Stimulated activated CD4-positive, alpha-beta T cell treated with anti-CD3 and anti-CD28 coated beads, Interleukin-12 subunit alpha, Interleukin-12 subunit beta, amount 100 ng/mL, for 4 hours (primary cell): ENCODE measurements at places on chromosomes 1 and 21.

GRCh38 chr1:156998840-156999500 is 46.6 kb downstream of the ARHGEF11 start:
- DNase-seq: no peak

GRCh38 chr1:31787261-31787660 is 23.1 kb upstream of the ADGRB2 start:
- no peak for DNase-seq

GRCh38 chr21:24785033-24785432 is 822.2 kb downstream of the MRPL39 start:
- DNase-seq: no peak

- no peak for DNase-seq
Observed at GRCh38 chr1:167412920-167413319, 105.4 kb downstream of the CD247 start.

DNA sequence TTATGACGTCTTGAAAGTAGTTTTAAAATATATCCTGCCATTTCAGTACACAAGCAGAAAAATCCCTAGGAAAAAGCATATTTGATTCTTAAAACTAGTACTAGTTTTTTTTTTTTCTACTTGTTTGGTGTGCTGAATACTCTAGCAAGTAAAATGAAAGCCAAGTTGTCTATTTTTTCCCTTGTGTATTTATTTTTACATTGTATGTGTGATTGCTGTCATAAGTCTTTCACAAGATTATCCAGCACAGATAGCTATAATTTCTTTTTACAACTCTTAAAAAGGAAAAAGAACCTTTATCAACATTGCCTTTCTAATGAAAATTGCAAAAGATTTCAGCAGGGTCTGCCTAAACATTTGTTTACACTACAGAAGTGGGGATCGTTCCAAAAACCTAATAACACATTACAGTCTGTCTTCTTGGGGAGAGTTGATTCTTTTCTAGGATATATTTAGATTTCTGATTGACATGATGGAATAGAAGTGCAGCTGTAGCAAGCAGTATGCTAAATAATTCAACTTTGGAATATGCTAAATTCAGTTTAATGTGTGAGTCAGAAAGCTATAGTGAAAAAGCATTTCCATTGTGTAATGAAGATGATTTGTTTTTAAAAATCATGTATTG is 2.5 kb downstream of the DR1 start:
- DNase-seq: no peak

DNA sequence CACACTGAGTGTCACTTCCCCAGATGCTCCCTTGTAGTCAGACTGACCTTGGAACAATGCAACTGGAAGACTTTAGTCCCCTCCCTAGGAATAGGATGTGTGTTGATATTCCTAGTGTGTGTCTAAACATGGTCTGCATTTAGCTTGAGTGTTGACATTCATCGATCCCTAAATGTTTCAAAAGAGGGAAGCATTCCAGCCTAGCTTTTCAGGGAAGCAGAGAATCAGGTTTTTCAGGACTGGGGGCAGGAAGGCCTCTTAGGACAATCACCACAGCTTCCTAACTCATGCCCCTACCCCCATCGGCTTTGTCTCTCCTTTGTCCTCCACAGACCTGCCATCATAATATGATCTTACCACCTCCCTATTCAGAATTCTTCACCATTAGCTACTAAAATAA is 43.4 kb downstream of the NMNAT2 start:
- no peak for DNase-seq

DNA sequence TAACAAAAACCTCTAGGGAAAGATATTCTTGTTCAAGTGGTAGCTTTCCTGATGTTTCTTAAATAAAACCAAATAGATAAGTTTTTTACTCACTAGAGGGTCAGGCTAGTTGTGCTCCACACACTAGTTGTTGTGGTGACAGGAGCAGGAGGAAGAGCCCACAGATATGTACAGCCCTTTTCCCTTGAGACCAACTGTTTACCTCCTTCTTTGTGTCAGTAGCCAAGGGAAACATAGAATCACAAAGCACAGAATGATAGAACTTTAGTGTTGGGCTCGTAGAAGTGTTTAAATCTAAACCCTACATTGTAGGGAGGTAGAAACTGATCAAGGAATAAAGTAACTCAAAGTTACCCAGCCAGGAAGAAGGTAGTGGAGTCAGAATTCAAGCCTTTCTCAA is 309.0 kb downstream of the CTH start:
- no peak for DNase-seq

DNA sequence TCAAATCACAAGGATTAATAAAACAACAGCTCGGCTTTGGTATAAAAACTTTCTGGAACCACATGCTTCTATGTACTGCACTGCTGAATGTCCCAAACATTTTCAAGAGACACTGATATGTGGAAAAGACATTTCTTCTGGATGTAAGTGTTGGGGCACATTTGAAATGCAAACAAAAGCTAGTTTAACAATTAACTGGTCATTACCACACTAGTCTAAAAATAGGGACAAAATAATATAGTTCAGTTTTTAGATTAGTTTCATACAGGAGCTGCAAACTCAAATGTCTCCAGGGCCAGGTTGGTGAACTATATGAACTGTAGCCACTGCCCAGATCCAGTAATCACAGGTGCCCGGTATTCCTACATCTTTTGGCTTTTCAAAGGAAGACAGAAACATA is 3.2 kb downstream of the IL23R start:
- DNase-seq: no peak

- no peak for DNase-seq
Observed at GRCh38 chr21:30847627-30848500, 18.3 kb upstream of the KRTAP7-1 start.

DNA sequence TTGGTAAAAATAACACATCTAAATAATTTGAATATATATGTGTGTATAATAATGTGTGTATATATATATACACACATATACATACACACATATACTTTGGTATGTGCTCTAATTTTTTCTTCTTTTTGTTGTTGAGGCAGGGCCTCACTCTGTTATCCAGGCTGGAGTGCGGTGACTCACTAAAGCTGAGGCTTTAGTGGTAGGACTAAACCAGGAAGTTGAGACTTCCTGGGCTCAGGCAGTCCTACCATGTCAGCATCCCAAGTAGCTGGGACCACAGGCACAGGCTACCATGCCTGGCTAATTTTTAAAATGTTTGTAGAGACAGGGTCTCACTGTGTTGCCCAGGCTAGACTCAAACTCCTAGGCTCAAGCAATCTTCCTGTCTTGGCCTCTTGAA is 46.7 kb upstream of the CXADR start:
- no peak for DNase-seq

DNA sequence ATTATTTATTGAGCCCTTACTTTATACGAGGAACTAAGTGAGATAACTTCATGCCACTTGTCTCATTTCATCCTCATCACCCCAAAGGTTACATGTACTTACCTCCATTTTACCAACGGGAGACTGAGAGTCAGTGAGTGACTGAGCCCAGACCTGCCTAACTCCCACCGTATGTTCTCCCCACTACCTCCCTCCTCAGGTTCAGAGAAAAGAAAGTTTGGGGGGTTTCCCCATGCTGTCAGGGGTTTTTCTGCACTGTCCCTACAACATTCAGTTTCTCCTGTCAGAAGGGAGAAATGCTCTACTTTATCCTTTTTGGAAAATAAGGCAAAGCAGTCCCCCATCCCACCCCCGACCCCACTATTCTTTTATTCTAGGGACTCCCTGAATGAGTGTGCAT is 32.9 kb downstream of the FAM78B start:
- no peak for DNase-seq
